HEK293T (cell line): ENCODE measurements at places on chromosomes 5 and 9.

GRCh38 chr5:160088805-160089204 lies 30.4 kb downstream of the PWWP2A start:
- no peak for DNase-seq

DNA sequence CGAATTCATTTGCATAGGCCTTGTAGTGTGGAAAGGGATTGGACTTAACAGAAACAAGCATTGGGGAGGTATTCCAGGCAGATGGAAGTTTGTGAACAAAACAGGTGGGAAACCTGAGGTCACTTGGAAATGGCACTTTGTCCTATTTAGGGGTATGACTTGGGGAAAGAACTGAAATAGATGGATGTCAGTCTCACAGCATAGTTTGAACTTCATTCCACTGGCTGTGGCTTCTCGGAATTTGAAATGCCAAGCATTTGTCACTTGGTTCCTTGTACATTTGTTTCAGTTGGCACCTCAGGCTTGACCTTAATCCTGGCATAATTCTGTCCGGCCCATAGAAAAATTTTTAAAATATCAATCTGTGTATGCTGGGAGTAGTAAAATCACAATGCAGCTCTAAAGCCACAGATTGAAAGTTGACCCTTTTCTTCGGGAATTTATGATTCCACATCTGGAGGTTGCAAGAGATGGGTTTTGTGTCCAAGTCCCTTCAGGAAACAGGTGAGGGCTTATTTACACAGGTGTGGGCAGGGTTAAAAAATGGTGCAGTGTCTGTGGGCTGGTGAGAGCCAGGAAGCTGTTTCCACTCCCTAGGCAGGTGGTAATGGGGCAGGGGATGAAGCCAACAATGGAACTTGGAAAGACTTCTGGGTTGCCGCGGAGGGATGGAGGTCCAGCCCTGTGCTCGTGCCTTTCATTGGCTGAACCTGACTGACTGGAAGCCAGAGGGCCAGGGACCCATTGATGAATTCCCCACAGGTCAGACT lies 39.2 kb upstream of the PDE8B start:
- no peak for DNase-seq

DNA sequence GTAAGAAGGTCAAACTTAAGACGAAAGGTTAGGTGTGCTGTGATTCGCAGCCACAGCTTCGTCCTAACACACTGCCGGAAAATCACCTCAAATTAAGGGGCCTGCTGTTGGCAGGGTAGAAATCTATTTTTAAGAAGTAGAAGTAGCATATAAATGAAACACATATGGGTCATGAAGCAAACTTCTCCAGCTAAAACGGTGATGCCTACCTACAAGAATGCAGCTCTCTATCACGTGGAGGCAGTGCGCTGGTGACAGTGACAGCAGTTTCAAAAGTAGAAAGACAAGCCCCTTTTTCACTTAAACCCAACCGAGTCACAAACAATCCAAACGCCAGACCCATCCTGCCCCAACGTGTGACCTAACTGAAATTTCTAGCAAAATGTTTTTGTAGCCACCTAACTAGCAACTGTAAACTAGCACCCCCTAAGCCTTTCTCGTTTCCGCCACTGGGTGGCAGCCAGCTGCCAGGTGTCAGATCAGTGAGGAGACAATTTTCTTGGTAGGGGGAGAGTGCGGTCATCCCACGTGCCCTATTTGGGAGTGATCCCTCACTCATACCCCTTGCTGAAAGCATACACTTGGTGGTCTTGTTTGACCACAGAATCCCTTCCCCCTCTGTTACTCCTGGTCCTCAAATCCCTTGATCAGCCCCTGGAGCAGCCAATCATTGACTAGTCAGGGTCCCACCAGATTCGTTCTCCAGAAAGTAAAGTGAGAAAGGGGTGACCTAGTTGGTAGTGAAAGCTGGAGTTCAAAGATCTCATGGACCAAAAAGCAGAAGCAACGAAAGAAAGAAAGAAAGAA lies 71.8 kb upstream of the MAMDC2 start:
- peak; percentile 70 for DNase-seq

- DNase-seq, result no peak
Measured at GRCh38 chr5:162990856-162991497, 446.4 kb upstream of the CCNG1 start.

GRCh38 chr9:6055216-6055615 lies 39.8 kb upstream of the RANBP6 start:
- peak; percentile 22 for DNase-seq

- no peak for DNase-seq
Measured at GRCh38 chr5:156481741-156482140, 154.8 kb downstream of the SGCD start.

GRCh38 chr9:125549465-125549871 lies 157.5 kb downstream of the MAPKAP1 start:
- DNase-seq, result no peak

DNA sequence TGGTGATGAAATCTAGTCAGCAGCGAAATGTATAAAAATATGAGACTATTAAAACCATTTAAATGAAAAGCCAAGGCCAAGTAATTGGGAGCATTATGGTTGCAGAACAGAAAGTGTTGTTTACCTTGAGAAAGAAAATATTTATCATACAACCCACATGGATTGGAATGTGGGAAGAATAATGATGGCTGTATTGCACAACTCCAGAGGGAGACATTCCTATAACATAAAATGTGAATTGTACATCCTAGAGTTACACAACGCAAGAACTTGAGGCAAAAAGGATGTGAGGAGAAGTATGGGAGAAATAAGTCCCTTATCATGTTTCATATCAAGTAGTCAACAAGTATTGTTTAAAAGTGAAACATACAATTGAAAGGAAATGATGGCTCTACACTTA lies 1014.0 kb upstream of the SEMA6A start:
- DNase-seq, result no peak

- no peak for DNase-seq
Measured at GRCh38 chr9:27367921-27368315, 71.0 kb upstream of the EQTN start.

GRCh38 chr9:135253305-135254004 lies 166.0 kb downstream of the OLFM1 start:
- no peak for DNase-seq

GRCh38 chr5:157571357-157571827 lies 4.2 kb downstream of the ADAM19 start:
- DNase-seq, result no peak

DNA sequence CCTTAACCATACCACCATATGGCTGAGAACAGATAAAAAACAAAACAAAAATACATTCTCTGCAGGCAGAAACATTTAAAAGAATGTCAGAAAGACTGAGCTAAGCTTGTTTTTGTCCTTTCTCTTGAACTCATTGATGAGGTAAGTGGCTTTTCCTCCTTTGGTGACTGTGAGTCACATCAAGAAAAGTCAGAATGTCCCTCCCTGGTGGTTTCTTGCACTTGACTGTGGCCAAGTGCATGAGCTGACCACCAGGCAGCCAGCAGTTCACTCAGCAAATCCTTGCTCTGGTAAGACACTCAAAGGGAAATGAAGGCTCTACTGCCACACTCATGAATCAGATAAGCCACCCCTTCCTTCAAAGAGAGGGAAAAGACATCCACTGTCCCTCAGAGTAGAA lies 970.9 kb downstream of the TAF11L14 start:
- no peak for DNase-seq

- no peak for DNase-seq
Measured at GRCh38 chr9:136016572-136017288, 55.6 kb upstream of the UBAC1 start.

DNA sequence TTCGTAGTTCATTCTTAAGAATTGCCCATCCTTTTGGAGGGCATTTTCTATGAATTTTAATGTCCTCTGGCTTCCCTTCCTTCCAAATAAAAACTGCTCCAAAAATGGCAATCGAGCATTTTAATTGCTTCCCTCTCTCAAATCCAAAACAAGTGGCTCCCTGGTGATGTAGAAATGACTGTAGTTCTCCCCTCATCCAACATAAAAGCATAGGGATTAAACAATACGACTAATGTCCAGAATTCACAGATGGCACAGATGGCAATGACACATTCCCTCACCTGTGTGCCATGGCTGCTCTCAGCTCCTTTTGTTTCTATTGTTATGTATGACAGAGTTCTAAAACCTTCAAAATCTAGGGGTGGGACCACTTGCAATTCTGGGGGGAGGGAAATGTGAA lies 417.3 kb downstream of the RAB3C start:
- DNase-seq, result no peak

GRCh38 chr9:121198512-121199042 lies 3.1 kb downstream of the RAB14 start:
- no peak for DNase-seq
